Activated CD4-positive, alpha-beta T cell treated with anti-CD3 and anti-CD28 coated beads for 36 hours (primary cell): ENCODE measurements at places on chromosomes 16 and 17. TPM values are rescaled to one million over a fixed set of nuclear protein-coding genes. Genes with fewer than 3 reads are reported as not detected.

- no peak for DNase-seq
- peaks cover 3% of the 10 kb centered on the region for H3K36me3 ChIP-seq
- peaks cover 30% of the 10 kb centered on the region for H3K4me1 ChIP-seq
- no peak overlapping the region for H3K4me3 ChIP-seq
- no peaks in the 10 kb centered on the region for H3K27me3 ChIP-seq
Measured at GRCh38 chr17:43019418-43019817, 2.8 kb downstream of the VAT1 start.

DNA sequence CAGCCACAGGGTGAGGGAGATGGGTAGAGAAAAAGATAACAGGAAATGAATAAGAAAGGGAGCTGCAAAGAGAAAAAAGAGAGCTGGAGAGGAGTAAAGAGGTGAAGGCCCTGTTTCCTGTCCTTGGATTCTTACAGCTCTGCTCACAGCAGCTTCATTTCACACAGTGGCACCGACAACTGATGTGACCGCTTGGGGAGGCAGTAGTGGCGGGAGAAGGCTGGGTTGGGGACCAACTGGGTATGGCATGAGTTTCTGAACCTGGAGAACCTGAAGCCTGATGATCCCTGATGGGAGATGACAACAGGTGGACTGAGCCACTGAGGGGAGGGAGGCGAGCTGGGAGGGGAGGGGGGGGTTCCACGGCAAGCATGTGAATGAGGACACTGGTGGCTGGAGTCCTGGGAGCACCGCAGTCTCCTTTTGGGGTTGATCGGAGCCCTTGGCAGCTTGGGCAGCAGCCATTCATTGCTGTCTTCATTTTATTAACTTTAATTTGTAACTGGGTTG is 34.3 kb upstream of the TOB1 start:
- H3K27ac ChIP-seq = no peak overlapping the region
- peaks cover 30% of the 10 kb centered on the region for H3K4me1 ChIP-seq

GRCh38 chr17:45828171-45828570 is 16.5 kb upstream of the SPPL2C start:
- no peaks in the 10 kb centered on the region for H3K36me3 ChIP-seq
- H3K27ac ChIP-seq = no peak overlapping the region
- DNase-seq = no peak
- H3K4me3 ChIP-seq = no peak overlapping the region
- no peaks in the 10 kb centered on the region for H3K27me3 ChIP-seq
- H3K4me1 ChIP-seq = no peaks in the 10 kb centered on the region

DNA sequence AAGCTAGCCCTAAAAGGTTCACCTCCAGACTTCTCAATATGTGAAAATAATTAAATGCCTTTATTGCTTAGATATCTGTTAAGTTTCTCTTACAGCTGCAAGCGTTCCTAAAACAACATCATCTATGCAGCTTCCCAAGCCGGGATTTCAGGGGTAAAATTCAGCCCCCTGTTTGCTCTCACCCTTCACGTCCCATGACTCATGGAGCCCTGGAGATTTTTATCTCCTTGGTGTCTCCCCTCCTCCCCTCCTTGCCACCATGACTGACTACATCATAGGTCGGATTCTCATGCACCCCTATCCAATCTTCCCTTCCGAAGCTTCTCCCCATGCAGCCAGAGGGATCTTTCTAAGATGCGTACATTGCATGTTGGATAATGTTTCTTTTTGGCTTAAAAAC is 21.0 kb upstream of the CACNG4 start:
- no peak overlapping the region for H3K4me3 ChIP-seq
- no peak overlapping the region for H3K27ac ChIP-seq
- H3K27me3 ChIP-seq = peaks cover 54% of the 10 kb centered on the region
- DNase-seq = no peak

GRCh38 chr17:63365366-63366240 is 80.5 kb downstream of the CYB561 start:
- DNase-seq = no peak
- H3K27me3 ChIP-seq = no peaks in the 10 kb centered on the region
- H3K4me3 ChIP-seq = no peak overlapping the region
- H3K4me1 ChIP-seq = no peaks in the 10 kb centered on the region
- H3K27ac ChIP-seq = no peak overlapping the region

DNA sequence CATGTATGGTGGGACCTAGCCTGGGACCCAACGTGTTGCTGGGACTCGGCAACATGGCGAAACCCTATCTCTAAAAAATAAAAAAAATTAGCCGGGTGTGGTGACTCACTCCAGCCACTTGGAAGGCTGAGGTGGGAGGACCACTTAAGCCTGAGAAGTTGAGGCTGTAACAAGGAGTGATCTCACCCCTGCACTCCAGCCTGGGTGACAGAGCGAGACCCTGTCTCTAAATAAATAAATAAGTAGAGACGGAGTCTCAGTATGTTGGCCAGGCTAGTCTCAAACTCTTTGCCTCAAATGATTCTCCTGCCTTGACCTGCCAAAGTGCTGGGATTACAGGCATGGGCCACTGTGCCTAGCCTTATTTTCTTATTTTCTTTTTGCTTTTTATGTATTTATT is 10.1 kb upstream of the CNP start:
- H3K36me3 ChIP-seq = no peaks in the 10 kb centered on the region
- H3K27me3 ChIP-seq = peaks cover 2% of the 10 kb centered on the region
- H3K27ac ChIP-seq = no peak overlapping the region
- H3K4me3 ChIP-seq = no peak overlapping the region
- H3K4me1 ChIP-seq = no peaks in the 10 kb centered on the region
- DNase-seq = no peak

DNA sequence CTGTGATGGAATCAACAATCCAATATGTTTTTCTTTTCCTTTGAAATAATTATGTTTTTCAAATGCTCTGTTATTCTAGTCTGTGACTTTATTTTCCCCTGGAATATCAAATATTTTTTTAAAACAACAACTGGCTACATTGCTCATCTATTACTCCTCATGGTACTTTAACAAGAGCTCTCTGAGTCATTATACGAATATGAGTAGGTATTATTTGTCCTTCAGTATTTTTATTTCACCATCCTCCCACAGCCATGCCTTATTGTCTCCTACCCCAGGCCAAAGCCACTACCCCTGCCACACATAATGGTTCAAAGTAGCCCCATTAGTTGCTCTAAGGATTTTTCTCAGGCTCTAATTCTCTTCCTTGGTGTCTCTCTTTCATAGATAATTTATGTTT is 1572.3 kb downstream of the CDH8 start:
- DNase-seq = no peak
- H3K36me3 ChIP-seq = no peaks in the 10 kb centered on the region
- H3K27ac ChIP-seq = no peak overlapping the region
- H3K4me1 ChIP-seq = no peaks in the 10 kb centered on the region

DNA sequence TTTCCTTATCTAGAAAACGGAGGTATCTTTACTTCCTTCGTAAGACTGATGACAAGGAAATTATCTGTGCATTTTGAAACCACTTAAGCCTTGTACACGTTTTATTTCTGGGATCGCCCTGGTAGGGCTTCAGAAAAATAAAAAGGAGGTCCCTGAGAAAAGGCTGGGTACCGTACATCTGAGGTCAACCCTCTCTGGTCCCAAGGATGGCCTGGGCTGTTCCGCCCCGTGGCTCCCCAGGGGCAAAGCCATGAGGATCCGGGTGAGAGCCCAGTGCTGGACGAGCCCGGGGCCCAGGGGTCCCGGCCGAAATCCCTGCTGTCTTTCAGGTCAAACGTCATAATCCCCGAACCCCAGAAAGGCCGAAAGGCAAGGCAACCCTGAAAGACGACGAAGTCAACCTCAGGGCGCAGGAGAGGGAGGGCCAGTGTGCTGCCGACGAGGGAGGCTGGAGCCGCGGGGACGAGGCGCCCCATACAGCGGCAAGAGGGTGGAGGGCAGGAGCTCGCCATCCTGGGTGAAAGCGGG is 656 bp upstream of the FUS start:
- H3K27me3 ChIP-seq = no peaks in the 10 kb centered on the region
- H3K4me3 ChIP-seq = peak overlapping the region; percentile 95
- peaks cover 40% of the 10 kb centered on the region for H3K36me3 ChIP-seq
- peaks cover 46% of the 10 kb centered on the region for H3K4me1 ChIP-seq
- H3K27ac ChIP-seq = peak overlapping the region; percentile 99
- no peak for DNase-seq

DNA sequence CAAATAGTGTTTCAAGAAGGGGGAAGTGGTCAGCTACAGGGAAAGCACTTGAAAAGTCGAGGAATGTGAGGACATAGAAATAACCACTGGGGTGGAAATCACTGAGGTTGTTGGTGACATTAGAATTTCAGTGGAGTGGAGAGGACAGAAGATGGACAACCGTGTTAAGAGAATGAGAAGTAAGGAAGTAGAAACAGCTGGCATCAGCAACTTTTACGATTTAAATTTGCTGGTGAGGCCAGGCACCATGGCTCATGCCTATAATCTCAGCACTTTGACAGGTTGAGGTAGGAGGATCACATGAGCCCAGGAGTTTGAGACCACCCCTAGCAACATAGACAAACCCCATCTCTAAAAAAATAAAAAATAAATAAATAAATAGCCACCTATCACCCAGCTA is 83.2 kb upstream of the PSMD7 start:
- H3K4me3 ChIP-seq = no peak overlapping the region
- peaks cover 4% of the 10 kb centered on the region for H3K27me3 ChIP-seq
- no peaks in the 10 kb centered on the region for H3K36me3 ChIP-seq
- DNase-seq = no peak

DNA sequence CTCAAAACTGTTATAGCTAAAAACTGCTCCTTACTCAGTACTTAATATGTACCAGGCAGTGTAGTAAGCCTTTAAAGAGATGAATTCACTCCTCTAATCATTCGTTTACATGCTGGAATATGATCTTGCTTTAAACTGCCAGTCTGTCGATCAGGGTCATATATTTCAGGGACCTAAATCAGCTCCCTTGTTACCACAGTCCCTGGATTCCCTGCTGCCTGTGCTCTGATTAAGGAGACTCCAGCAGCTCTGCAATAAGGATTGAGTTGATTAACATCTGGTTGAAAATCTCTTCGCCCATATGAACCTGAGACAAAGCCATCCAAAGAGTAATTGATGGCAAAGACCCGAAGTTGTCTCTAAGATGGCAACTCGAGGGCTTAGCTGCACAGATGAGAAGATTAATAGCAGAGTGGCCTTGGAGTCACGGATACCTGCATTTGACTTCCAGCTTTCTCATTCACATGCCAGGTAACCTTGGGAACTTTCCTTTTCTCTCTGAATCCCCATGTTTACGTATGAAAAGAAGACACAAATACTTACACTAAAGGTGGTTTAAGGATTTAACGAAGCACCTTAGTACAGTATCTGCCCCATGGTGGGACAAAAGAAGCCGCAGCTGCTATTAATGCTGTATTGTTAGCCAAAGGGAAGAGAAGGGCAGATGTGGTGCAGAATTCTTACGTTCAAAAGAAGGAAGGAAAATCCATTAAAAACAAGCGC is 68.2 kb downstream of the VAT1L start:
- DNase-seq = no peak
- peaks cover 25% of the 10 kb centered on the region for H3K27me3 ChIP-seq
- H3K4me1 ChIP-seq = no peaks in the 10 kb centered on the region
- no peaks in the 10 kb centered on the region for H3K36me3 ChIP-seq

DNA sequence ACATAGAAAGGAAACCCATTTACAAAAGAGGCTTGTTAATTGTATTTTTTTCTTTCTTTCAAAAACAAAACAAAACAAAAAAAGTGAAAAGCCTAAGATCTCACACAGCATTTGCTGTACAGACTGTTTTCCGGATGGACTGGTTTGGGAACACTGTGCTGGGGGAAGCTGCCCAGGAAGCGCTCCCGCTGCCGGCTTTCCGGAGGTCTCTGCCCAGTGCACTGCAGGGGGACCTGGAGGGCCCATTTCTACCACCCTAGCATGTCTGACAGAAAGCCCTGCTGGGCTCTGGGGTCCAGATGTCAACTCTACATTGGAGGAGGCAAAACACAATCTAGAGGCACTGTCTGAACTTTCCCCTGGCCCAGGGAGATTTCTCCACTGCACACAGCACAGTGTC is 26.3 kb upstream of the CLEC18B start:
- peaks cover 20% of the 10 kb centered on the region for H3K36me3 ChIP-seq
- H3K27ac ChIP-seq = peak overlapping the region; percentile 47
- no peaks in the 10 kb centered on the region for H3K27me3 ChIP-seq
- H3K4me3 ChIP-seq = no peak overlapping the region
- no peak for DNase-seq

DNA sequence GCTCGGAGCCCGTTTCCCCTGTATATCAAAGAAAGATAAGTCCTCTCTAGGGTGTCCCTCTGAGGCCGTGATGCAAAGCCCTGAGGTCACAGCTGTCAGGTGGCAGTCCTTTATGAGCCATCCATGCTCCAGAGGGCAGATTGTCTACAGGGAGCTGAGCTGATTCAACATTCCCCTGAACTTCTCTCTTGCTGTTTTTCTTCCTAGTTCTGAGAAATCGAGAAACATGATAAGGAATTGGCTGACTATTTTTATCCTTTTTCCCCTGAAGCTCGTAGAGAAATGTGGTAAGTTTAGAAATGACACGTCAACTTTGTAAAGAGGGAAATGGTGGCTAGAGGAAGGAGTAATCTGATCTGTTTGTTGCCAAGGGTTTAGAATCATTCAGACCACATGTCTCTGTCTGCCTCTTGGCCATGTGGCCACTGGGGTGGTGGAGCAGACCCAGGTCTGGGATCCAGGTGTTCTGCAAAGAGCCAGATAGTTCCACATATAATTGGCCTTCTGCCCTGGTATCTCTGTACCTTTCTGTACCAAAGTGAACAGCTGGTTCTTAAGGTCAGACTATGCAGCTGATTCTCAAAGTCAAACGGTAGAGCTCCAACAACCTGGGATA is 3.5 kb downstream of the CTNS start:
- H3K27ac ChIP-seq = peak overlapping the region; percentile 89
- peak overlapping the region; percentile 51 for H3K4me3 ChIP-seq
- DNase-seq = peak; percentile 66
- no peaks in the 10 kb centered on the region for H3K27me3 ChIP-seq
- H3K36me3 ChIP-seq = peaks cover 8% of the 10 kb centered on the region
- H3K4me1 ChIP-seq = peaks cover 47% of the 10 kb centered on the region

- H3K27ac ChIP-seq = no peak overlapping the region
- H3K4me3 ChIP-seq = no peak overlapping the region
- no peaks in the 10 kb centered on the region for H3K36me3 ChIP-seq
- H3K27me3 ChIP-seq = no peaks in the 10 kb centered on the region
Measured at GRCh38 chr16:50411034-50411433, 42.2 kb upstream of the BRD7 start.

- H3K27me3 ChIP-seq = peaks cover 17% of the 10 kb centered on the region
- no peak overlapping the region for H3K4me3 ChIP-seq
- no peak overlapping the region for H3K27ac ChIP-seq
- no peaks in the 10 kb centered on the region for H3K4me1 ChIP-seq
- H3K36me3 ChIP-seq = no peaks in the 10 kb centered on the region
Measured at GRCh38 chr17:74159226-74159840, 44.1 kb upstream of the RPL38 start.

Gene SDR42E1
- total RNA-seq = 8.2 TPM

Gene PLD6
- 8.3 TPM for total RNA-seq

Gene TMEM98
- total RNA-seq = 0.41 TPM

Gene CD300LF
- not detected for total RNA-seq

Gene ZNF276
- total RNA-seq = 21.3 TPM

Gene ZNF624
- 4.4 TPM for total RNA-seq
